Spleen (tissue), 13 donors: ENCODE measurements at places on chromosomes 1 and 21. TPM values are rescaled to one million over a fixed set of nuclear protein-coding genes. Genes with fewer than 3 reads are reported as not detected.

Gene KRTAP7-1
- polyA plus RNA-seq, result not detected

Gene CFHR3
- polyA plus RNA-seq, result 0.08 TPM

Gene WDR77
- 31.7 TPM for polyA plus RNA-seq

Gene PRMT6
- 10.2 TPM for polyA plus RNA-seq

Gene USH2A
- polyA plus RNA-seq, result under 0.01 TPM

DNA sequence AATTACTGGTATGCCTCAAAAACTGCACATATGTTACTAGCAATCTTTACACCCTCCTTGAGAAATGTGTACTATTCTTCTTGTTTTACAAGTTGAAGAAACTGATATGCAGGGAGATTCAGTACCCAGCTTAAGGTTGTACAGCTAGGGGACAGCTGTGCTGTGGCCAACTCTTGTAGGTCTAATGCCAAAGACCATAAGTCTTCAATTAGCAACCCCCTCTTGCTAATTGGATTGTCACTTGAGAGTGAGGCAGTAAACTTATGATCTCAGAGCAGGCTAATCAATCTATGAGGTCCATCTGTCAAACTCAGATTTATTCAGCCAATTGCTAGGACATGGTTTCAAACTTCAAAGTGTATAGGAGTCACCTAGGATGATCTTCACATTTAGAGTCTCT is 492.0 kb upstream of the USP24 start:
- H3K27ac ChIP-seq, result no peak overlapping the region
- H3K27me3 ChIP-seq, result no peaks in the 10 kb centered on the region
- H3K4me3 ChIP-seq, result no peak overlapping the region
- no peaks in the 10 kb centered on the region for H3K36me3 ChIP-seq
- DNase-seq, result no peak
- no peaks in the 10 kb centered on the region for H3K4me1 ChIP-seq

DNA sequence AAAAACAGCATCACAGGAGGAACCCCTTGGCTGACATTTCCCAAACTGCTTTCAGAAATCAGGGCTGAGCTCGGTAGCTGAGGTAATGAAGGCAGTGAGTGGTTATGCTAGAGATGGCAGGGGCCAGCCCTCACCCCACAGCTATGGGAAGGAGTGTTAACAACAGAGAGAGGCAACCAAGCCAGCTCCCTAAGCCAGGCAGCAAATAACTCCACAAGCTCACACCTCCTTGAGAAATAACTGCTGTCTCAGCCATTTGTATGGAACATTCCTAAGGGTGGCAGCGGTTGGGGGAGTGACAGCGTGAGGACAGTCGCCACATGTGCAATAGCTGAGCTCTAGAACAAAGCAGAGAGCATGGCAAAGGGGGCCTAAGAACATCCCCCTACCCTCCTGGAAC is 42.6 kb downstream of the LMX1A start:
- no peaks in the 10 kb centered on the region for H3K4me1 ChIP-seq
- no peak overlapping the region for H3K27ac ChIP-seq
- no peak for DNase-seq
- no peaks in the 10 kb centered on the region for H3K36me3 ChIP-seq
- peaks cover 48% of the 10 kb centered on the region for H3K27me3 ChIP-seq

- H3K27me3 ChIP-seq, result no peaks in the 10 kb centered on the region
- DNase-seq, result no peak
- H3K36me3 ChIP-seq, result peaks cover 38% of the 10 kb centered on the region
- no peaks in the 10 kb centered on the region for H3K4me1 ChIP-seq
These were observed 82.7 kb upstream of the TENT5C start for GRCh38 chr1:117523111-117523510.

DNA sequence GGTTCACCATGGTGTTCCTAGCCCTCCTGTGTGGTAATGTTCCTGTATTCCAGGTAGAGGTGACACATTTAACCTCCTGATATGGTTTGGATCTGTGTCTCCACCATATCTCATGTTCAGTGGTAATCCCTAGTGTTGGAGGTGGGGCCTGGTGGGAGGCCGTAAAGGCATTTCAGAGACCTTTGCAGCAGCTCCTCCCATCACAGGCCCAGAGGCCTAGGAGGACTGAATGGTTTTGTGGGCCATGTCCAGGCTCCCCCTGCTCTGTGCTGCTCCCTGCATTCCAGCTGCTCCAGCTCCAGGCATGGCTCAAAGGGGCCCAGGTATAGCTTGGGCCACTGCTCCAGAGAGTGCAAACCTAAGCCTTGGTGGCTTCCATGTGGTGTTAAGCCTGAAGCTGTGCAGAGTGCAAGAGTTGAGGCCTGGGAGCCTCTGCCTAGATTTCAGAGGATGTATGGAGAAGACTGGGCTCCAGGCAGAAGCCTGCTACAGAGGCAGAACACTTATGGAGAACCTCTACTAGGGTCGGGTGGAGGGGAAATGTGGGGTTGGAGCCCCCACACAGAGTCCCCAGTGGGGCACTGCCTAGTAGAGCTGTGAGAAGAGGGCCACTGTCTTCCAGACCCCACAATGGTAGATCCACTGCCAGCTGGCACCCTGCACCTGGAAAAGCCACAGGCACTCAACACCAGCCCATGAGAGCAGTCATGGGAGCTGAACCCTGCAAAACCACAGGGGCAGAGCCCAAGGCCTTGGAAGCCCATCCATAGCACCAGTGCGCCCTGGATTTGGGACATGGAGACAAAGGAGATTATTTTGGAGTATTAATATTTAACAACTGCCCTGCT is 10.0 kb downstream of the SELENBP1 start:
- H3K27ac ChIP-seq, result no peak overlapping the region
- no peaks in the 10 kb centered on the region for H3K27me3 ChIP-seq
- H3K36me3 ChIP-seq, result no peaks in the 10 kb centered on the region
- H3K4me1 ChIP-seq, result no peaks in the 10 kb centered on the region
- peak; percentile 28 for DNase-seq

DNA sequence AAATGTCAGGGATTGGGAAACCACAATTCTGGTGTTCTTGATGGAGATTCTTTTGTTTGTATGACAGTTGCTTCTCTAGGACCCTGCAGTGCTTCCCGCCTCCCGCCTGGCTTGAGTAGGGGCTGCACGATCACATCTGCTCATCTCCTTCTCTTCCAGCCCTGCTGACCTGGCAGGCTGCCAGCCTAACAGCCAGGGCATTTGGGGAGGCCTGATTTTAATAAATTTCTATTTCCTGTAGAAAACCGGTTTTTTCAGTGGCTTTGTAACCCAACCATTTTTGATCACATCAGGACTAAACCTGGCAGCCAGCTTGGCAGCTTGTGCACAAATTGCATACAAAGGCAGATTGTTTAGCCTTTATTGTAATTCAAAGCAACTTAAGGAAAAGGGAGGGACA is 78.9 kb downstream of the UBE2U start:
- H3K27me3 ChIP-seq, result no peaks in the 10 kb centered on the region
- DNase-seq, result peak; percentile 42
- no peaks in the 10 kb centered on the region for H3K4me1 ChIP-seq
- H3K36me3 ChIP-seq, result no peaks in the 10 kb centered on the region
- no peak overlapping the region for H3K4me3 ChIP-seq
- H3K27ac ChIP-seq, result no peak overlapping the region

GRCh38 chr21:30329203-30329875 is 8.2 kb downstream of the KRTAP27-1 start:
- no peaks in the 10 kb centered on the region for H3K36me3 ChIP-seq
- H3K4me3 ChIP-seq, result no peak overlapping the region
- DNase-seq, result no peak
- H3K27ac ChIP-seq, result no peak overlapping the region

DNA sequence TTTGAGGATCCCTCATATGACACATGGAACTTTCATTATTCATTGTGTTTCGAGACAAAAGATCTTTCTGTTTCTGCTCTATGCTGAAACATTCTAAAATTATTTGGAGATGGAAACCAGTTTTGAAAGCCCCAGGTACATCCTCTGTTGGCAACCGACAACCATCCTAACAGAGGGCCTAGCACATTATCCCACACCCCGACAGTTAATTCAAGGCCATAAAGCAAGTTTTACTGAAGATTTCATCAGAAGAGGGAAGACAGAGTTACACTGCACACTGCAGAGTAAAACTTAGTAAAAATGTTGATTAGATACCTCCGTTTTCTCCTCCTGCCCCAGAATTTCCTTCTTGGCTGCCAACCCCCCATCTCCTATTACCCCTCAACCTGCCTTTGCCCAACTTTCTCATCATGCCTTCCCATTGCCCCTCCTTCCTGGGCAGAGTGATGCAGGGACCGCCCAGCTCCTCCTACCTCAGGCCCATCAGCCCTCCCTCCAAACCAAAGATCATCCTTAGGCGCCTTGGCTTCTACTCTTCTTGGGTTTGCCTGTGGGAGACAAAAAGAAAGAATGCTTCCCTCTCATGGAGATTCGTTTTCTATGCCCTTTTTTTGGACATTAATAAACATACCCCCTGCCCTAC is 52.9 kb upstream of the CITED4 start:
- no peak overlapping the region for H3K27ac ChIP-seq
- no peak for DNase-seq
- no peak overlapping the region for H3K4me3 ChIP-seq
- H3K4me1 ChIP-seq, result no peaks in the 10 kb centered on the region

DNA sequence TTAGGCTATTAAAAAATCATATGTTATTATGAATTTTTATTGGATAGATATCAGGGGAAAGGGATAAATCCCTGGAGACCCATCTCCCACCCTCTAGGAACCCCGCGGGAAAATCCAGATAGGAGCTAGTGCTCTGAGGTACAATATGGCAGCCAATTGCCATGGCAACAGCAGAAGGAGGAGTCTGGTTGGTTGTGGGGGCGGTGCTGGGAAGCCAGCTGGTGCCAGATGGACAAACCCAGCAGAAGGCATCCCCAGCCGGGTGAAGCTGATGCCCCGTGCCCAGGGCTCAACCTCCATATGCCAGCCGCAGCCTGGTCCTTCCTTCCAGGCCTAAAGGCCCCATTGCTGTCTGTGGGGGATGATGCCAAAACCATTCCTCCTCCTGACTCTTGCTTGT is 38.3 kb downstream of the RHBG start:
- no peak overlapping the region for H3K27ac ChIP-seq
- H3K4me1 ChIP-seq, result no peaks in the 10 kb centered on the region
- no peaks in the 10 kb centered on the region for H3K36me3 ChIP-seq
- H3K27me3 ChIP-seq, result peaks cover 96% of the 10 kb centered on the region
- DNase-seq, result peak; percentile 38

- no peaks in the 10 kb centered on the region for H3K36me3 ChIP-seq
- no peaks in the 10 kb centered on the region for H3K27me3 ChIP-seq
- H3K4me1 ChIP-seq, result no peaks in the 10 kb centered on the region
- no peak overlapping the region for H3K27ac ChIP-seq
- DNase-seq, result no peak
These were observed 36.6 kb downstream of the RABIF start for GRCh38 chr1:202852163-202852904.

- no peaks in the 10 kb centered on the region for H3K4me1 ChIP-seq
- H3K4me3 ChIP-seq, result no peak overlapping the region
- no peak overlapping the region for H3K27ac ChIP-seq
- DNase-seq, result no peak
- H3K36me3 ChIP-seq, result peaks cover 19% of the 10 kb centered on the region
These were observed 32.9 kb downstream of the FCRL5 start for GRCh38 chr1:157519451-157519850.

- H3K27me3 ChIP-seq, result no peaks in the 10 kb centered on the region
- no peaks in the 10 kb centered on the region for H3K4me1 ChIP-seq
These were observed 13.6 kb downstream of the INAVA start for GRCh38 chr1:200908191-200908868.
